Stimulated activated CD4-positive, alpha-beta T cell treated with anti-CD3 and anti-CD28 coated beads, TNF-alpha, amount 100 ng/mL, for 4 hours (primary cell): ENCODE measurements at places on chromosomes 4 and X.

- DNase-seq, result no peak
Observed at GRCh38 chr4:170109586-170110284, 20.0 kb upstream of the AADAT start.

DNA sequence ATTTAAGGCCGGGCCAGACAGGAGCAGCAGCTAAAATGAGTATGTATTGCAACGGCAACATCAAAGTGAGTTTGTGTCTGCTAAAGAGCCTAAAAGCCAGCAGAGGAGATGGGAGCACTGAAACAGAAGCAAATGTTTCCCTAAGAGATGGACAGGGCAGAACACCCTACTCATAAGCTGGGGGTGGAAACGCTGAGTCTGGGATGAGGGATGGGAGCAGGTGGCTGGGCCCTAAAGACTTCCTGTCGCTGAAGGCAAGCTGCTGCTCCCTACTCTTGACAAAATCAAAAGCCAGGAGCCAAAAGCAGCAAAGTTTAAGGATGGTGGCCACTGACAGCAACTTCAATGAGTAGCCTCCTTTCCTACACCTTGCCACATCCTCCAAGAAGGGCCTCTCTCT lies 40.6 kb upstream of the NAP1L5 start:
- no peak for DNase-seq

DNA sequence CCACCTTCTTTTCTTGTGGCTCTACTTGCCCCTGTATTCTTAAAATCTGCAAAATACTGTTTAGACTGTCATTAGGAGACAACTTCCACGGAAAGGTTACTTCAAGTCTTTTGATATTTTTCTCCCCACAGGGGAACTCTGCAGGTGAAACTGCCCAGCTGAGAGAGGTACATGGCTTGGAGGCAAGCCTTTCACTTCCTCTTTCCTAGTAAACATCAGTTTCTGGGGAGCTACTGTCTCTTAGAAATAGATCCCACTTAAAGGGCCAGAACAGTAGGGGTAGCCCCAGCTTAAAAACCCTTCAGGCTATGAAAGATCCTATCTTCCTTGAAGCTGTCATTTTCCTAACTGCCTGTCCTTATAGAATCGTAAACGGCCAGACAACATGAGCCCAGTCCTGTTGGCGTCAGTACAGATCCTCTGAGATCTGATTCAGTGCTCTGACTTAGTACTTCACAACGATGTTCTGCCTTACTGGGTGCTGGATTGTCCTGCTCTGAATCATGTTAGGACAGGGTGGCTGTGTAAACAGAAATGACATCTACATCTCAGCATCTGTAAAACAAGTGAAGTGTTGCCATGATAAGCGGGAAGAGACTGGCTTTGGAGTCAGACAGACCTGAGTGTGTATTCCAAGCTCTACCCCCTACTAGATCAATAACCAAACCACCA lies 102.1 kb downstream of the ITIH6 start:
- DNase-seq, result no peak

- DNase-seq, result no peak
Observed at GRCh38 chrX:114500622-114501021, 83.3 kb upstream of the HTR2C start.

GRCh38 chr4:38577462-38577861 lies 86.5 kb upstream of the KLF3 start:
- DNase-seq, result no peak

GRCh38 chr4:30429813-30430761 lies 290.1 kb upstream of the PCDH7 start:
- no peak for DNase-seq

DNA sequence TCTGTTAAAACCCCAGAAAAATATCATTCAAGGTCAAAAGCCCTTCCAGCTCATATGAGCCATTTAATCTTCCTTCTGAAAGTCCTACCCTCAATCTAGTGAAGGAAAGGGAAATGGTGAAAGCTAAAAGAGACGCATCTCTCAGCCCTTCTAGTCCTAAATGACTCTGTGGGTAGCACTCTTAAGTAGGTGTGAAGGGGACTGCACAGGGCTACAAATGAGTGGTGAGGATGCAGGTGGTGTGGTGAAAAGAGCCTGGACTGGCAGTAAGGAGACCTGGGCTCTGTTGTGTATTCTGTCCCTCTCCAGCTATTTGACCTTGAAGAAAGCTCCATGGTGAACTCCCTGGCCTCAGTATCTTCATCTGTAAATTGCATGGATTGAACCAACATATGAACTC lies 671.8 kb upstream of the DIPK2B start:
- DNase-seq, result no peak

GRCh38 chr4:123398853-123399626 lies 2.4 kb downstream of the SPRY1 start:
- no peak for DNase-seq

- no peak for DNase-seq
Observed at GRCh38 chrX:132999209-132999608, 40.8 kb upstream of the HS6ST2 start.

DNA sequence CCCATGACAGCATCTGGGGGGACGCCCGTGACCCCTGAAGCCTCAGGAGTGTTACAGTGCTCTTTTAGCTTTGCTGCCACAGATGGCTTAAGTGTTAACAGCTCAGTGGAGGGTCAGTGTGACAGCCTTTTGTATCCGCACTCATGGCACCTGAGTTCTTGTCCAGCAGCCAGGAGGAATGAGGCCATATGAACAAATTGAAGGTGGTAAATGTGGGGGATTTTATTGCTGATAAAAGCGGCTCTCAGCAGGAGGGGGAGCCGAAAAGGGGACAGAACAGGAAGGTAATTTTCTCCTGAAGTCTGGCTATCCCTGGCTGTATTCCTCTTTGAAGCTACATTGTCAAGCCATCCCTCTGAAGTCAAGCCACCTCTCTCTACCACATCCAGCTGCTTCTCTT lies 441.0 kb downstream of the RAPGEF2 start:
- DNase-seq, result no peak

- no peak for DNase-seq
Observed at GRCh38 chrX:135432453-135432852, 10.7 kb downstream of the SMIM10L2A start.

DNA sequence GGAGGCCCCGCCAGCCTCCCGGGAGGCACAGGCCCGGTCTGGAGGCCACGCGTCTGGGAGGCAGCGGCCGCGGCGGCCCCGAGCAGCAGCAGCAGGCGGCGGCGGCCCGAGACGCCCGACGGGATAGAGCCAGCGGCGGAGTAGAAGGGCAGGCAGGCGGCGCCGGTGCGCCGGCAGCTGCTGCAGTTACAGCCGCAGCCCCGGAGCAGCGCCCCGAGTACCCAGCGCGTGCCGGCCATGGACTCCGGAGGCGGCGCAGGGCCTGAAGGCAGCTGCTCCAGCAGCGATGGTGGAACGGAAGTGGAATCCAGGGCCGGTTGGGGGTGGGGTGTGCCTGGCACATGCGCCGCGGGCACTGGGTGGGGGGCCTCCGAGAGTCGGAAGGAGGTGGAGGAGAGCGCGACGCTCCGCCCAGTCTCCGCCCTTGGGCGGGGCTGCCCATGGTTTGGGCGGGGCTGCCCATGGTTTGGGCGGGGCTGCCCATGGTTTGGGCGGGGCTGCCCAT lies at the start of gene GRSF1:
Gene GRSF1 (minus strand): TSS at position 302 of the 505 bp plus-strand sequence. CDS start 63 bp downstream, at position 239.
- DNase-seq, result peak; percentile 91

DNA sequence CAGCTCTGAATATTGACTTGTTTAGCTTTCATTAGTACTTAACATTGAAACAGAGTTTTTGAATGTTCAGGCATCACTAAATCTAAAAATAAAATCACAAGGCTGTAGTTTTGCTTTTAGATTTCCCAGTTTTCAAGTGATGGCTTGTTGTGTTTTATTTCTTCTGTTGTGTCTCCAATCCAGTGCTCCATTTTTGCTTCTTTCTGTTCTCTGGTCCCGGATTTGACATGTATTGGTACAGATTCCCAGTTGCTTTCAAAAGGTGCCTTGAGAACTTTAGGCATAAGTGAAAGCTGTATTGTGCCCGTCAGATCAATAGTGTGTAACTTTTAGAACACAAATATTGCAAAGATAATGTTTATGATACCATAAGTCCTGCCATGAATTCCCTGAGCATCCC lies 53.2 kb downstream of the ARHGAP10 start:
- DNase-seq, result no peak

DNA sequence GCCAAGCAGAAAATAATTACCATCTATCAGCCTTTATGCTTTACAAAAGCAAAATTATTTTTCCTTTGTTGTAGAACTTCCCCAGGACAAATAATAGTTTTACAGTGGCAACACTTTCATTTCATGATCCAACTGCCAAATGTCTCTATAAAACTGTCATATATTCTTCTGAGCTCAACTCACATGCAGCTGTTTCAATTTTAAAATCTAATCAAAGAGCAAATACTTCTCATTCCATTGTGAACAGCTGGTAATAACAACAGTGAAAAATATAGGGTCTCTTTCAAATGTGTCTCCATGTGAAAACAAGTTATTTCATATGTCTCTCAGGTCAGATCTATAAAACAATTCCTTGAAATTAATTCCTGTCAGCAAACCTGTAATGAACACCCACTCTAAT lies 270.6 kb upstream of the SLC7A11 start:
- DNase-seq, result no peak

- no peak for DNase-seq
Observed at GRCh38 chr4:145882604-145883003, 56.0 kb downstream of the ZNF827 start.

- no peak for DNase-seq
Observed at GRCh38 chr4:108035691-108036090, 46.0 kb downstream of the HADH start.

GRCh38 chrX:63466690-63467089 lies 115.6 kb upstream of the SPIN4 start:
- no peak for DNase-seq

DNA sequence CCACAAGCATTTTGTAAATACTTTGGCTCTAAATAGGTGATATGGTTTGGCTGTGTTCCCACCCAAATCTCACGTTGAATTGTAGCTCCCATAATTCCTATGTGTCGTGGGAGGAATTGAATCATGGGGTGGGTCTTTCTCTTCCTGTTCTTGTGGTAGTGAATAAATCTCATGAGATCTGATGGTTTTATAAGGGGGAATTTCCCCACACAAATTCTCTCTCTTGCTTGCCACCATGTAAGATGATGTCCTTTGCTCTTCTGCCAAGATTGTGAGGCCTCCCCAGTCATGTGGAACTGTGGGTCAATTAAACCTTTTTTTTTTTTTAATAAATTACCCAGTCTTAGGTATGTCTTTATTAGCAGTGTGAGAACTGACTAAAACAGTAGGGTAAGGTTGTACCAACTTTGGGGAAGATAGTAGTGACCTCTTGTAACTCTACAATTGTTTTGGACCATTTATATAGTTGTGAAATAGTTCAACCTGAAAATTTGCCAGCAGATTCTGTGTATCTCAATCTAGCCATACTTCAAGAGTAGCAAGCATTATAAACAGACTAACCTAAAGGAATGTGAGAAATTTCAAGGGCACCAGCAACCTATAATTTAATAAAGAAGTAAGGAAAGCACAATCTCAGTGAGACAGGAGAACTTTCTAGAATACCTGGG lies 727.8 kb downstream of the GRID2 start:
- DNase-seq, result no peak

DNA sequence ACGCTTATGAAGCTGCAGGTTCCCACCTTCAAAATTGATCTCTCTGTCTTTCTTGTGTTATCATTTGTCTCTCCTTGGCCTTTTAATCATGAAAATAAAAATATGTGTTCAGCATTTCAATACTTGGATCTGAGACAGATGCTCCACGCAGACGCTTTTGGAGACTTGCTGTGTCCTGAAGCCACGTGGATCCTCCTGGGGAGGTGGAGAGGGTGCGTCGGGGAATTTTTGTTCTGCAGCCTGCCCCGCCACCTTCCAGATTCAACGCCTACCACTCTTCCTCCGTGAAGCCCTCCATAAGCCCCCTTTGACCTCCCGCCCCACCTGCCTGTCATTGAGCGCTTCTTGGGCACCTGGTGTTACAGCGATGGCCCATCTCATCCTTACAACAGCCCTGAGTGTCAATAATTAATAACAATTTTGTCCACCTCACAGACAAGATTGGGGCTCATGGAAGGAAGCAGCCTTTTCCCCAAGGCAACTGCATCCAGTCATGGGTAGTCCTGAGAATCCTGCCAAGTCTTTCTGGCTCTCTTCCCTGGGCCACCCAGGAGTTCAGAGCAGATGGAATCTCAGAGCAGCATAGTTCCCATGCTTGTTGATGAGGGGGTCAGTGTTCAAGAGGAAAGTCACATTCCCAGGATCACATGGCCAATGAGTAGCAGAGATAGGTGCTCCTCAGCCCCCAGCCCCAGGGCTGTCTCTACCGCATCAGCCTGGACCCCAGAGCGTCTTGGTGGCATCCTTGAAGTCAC lies 172.6 kb upstream of the PSAPL1 start:
- DNase-seq, result no peak

DNA sequence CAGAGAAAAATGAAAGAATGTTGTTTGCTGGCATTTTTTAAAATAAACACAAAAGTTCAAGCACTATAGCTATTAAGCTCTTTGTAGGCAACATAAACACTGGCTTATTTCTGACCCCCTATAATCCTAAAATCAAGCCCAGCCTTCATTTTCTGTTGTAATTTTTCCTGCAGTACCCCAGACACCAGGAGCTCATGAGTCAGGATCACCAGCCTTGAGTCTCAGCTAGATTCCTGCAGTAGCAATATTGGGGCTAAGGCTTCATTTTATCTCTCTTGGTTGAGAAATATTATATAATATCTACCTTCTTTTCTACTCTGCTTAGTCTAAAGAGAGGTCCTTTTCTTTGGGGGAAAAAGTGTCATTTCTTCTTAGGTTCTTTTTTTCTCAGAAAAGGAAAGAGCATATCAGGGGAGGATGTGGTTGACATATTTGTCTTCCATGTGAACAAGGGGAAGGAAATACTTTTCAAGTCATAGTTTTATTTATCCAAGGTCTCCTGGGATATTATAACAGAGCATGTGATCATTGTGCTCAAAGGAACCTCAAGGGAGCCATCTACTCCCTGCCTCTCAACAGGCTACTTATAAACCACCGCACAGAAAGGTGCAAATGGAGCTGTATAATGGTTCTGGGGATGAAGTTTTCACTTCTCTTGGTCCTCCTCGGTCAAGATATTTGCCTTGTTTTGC lies 678.3 kb upstream of the NR3C2 start:
- no peak for DNase-seq

DNA sequence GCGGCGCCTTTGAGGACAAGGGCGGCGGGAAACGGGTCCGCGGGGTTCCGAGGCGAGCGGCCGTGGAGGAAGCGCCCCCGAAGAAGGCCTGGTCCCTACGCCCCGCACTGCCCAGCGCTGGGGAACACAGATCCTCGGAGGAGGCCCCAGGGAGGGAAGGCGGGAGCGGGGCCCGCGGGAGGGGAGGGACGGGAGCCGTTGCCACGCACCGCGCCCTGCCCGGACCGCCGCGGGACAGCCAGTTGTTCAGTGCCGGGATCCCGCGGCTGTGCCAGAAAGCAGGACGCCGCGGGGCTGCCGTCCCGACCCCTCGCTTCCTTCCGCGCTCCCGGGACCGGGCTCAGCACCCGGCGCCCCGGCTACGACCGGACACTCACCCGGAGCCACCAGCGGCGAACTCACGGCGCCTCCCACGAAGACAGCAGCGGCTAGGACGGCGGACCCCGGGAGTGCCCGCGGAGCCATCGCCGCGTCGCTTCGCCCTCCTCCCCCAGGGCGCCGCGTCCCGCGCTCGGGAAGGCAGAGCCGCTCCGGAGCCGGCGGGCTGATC lies 278 bp downstream of the RELL1 start:
- DNase-seq, result peak; percentile 23

GRCh38 chr4:137611998-137612700 lies 79.9 kb upstream of the PCDH18 start:
- DNase-seq, result no peak

- DNase-seq, result no peak
Observed at GRCh38 chr4:40055511-40055862, 1.2 kb upstream of the N4BP2 start.
